ENCODE measurements at places on chromosomes 4 and X.

- peak; percentile 41 for DNase-seq
Observed at GRCh38 chrX:132491191-132491590, 2.4 kb upstream of the MBNL3 start.

DNA sequence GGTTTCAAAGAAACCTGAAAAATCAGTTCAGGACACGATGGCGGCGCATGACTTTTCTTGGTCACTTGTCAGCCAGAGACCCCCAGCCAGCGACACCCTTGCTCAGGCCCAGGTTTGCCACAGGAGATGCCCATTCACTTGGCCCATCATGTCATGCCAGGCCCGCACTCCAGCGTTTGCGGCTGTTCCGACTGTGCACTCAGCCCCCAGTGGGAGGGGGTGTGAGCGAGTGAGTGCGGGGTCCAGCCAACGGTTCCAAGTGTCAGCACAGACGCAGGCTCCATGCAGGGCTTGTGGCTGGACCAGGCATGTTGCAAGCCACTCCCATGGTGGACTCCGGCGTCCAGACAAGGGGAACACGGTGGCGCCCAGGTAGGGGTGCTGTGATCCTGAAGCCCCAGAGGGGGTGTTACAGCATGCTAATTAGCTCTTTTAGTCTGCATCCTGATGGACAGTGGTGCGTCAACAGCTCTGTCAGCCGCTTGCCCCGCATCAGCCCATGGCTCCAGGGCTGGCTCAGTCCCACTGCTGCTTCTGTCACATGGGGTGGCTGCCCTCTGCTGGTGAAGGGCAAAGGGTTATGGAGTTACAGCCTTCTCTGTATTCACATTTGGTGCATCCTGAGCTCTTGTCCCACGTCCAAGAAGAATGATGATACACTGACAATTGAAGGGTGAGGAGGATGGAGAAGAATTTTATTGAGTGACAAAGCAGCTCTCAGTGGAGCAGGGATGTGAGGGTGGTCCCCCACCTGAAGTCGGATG is 3.7 kb upstream of the MAEA start:
- no peak for DNase-seq

- no peak for DNase-seq
Observed at GRCh38 chrX:115392871-115393270, 103.4 kb downstream of the LUZP4 start.

- DNase-seq = no peak
Observed at GRCh38 chrX:129529685-129530281, 6.5 kb upstream of the SMARCA1 start.

DNA sequence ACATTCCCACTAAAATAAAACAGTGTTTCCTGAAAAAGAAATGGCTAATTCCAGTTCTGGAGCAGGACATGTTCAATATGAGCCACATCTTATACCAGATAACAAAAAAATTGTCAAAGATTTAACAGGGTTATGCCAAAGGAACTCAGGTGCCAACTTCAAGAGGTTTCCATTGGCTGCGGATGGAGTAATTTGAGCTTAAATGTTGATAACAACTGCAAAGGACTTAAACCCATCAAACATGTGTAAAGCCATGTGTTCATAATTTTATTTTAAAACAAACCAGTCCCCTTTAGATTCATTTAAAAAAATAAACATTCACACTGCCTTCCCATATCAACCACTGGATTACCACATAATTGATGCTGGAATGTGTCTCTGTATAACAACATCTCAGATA is 156.4 kb upstream of the PCDH18 start:
- no peak for DNase-seq

- DNase-seq = no peak
Observed at GRCh38 chr4:15021946-15022345, 19.7 kb downstream of the CPEB2 start.

DNA sequence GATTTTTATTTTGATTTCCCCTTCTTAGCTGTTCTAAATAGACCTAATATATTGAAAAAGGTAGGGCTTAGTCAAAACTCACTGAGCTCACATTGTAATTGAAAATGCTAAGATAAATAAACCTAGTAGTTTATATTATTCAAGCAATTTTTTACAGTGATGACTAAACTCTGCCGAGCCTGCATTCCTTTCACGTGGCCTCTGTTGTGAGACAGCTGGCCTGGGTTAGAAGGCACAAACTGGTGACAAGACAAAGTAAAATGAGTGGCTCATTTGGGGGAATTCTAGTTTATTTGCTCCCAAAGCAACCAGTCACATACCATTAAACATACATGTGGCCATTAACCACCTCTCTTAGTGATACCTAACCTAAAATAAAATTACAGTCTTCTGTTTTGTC is 169.4 kb upstream of the TEX13C start:
- DNase-seq = no peak

GRCh38 chrX:80014141-80014940 is at the start of gene TBX22:
TSS of gene TBX22 (plus strand) at chrX:80014753. CDS start at chrX:80022270, 7,517 bp downstream.
- DNase-seq = no peak

GRCh38 chr4:80173841-80174240 is 23.5 kb upstream of the PRDM8 start:
- DNase-seq = no peak

DNA sequence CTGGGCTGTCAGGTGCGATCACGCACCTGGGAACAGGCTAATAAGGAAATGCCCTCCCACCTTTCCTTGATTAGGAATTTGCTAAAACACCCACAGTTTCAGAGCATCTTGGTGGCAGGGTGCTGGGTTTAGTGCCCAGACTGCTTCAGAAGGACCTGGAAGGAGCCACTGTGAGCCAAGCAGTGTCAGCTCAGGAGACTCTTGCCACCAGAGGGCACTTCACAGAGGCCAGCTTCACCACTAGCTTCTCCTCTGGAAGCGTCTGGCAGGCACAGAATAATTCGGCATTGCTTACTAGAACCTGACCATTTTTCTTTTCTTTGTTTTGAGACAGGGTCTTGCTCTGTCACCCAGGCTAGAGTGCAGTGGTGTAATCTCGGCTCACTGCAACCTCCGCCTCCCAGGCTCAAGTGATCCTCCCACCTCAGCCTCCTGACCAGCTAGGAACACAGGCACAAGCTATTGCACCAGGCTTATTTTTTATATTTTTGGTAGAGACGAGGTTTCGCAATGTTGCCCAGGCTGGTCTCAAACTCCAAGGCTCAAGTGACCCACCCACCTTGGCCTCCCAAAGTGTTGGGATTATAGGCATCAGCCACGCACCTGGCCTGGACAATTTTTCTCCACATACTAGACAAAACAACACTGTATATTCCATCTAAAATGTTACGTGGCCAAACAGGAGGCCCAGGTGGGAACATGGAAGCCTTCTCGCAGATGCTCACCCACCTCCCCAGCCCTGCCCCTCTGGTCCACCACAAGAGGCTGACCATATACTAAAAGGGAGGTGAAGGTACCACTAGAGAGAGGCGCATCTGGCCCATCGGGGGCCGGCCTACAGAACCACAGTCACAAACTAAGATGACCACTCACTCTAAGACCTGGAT is 14.1 kb downstream of the NOP14 start:
- no peak for DNase-seq

GRCh38 chrX:790041-790506 is 159.5 kb downstream of the SHOX start:
- DNase-seq = no peak

- no peak for DNase-seq
Observed at GRCh38 chr4:119898211-119898610, 168.4 kb downstream of the MAD2L1 start.

- no peak for DNase-seq
Observed at GRCh38 chrX:39855748-39856129, 242.0 kb downstream of the BCOR start.

DNA sequence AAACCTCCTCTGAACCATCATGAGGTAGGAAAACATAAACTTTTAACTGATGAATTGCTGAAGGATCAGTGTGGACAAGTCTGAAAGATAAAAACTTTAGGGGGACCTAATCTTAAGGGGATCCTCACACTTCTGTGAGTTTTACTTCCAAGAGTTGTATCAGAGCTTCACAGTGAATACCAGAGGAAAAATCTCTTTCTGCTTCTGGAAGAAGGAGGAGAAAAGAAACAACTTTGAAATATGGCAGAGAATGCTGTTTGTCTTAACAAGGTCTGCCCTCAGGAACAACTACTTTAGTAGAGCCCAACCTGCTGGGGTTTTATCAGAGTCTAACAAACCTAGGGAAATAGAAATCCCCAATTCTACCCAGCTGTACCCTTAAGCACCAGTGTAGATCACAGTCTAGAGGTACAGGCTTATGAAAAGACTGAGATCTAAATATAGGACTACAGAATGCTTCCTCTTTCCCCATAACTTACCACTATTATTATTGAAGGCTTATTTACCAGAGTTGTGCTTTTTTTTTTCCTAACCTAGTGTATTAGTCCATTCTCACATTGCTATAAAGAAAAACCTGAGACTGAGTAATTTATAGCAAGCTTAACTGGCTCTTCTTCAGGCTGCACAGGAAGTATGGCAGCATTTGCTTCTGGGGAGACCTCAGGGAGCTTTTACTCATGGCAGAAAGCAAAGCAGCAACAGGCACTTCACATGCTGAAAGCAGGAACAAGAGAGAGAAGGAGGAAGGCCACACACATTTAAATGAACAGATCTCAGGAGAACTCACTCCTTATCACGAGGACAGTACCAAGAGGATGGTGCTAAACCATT is 167.9 kb downstream of the CAMK2D start:
- DNase-seq = no peak

- DNase-seq = no peak
Observed at GRCh38 chrX:13681595-13681994, 7.3 kb upstream of the RAB9A start.

GRCh38 chr4:188911707-188912106 is 772.5 kb downstream of the TRIML1 start:
- no peak for DNase-seq

GRCh38 chrX:122572461-122572860 is 611.6 kb upstream of the GRIA3 start:
- no peak for DNase-seq

GRCh38 chrX:107731831-107732502 is 43.6 kb downstream of the TSC22D3 start:
- peak; percentile 62 for DNase-seq

GRCh38 chr4:1463927-1464540 is 57.8 kb upstream of the NKX1-1 start:
- no peak for DNase-seq

GRCh38 chr4:102244878-102245535 is 100.3 kb downstream of the SLC39A8 start:
- no peak for DNase-seq

- DNase-seq = no peak
Observed at GRCh38 chrX:10135561-10136399, 21.0 kb upstream of the CLCN4 start.

GRCh38 chr4:137638934-137639333 is 106.6 kb upstream of the PCDH18 start:
- DNase-seq = no peak

All from hippocampal formation (tissue), 2 donors.